ENCODE measurements at places on chromosomes 11 and 22.

- DNase-seq, result peak; percentile 4
These were observed 340.7 kb downstream of the MIAT start for GRCh38 chr22:26998129-26998528.

- DNase-seq, result peak; percentile 36
These were observed 7.5 kb upstream of the C11orf97 start for GRCh38 chr11:94504689-94505293.

DNA sequence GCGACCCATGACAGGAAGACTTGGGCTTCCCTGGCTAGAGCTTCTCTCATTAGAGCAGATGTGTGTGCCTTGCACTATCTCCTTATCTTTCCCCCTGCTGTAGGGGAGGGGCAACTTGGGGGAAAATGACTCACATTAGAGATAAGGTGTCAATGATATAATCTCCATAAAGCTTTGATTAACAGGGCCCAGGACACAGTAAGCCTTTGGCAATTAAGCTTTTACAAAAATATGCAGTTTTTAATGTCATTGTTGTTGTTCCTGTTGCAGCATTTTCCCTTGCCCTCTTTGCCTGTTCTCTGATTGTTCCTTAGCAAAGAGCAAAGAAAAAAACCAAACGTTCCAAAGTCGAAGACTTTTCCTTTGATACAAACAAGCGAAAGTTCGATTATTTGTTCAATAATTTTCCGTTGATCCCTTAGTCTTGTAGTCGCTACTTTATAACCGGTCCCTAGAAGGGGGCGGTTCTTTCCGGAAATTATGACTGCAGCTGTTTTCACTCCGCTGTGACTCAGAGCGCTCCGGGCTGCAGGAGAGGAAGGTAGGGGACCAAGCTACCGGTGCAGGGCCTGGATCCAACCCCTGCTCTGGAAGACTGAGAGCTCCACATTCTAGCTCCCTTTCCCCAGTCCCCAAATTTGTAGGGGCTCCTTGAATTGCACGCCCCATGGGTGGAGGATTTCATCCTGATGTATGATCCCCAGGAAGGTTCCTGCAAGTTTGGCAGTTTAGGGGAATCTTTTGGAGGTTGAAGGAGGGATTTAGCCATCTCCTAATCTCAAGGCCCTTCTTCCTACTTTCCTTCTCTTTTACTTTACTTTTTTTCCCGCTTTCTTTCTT is at the start of gene VWA5A:
TSS of gene VWA5A (plus strand) at position 509 of the 840 bp plus-strand sequence. CDS start 2,062 bp downstream, outside the sequence.
- peak; percentile 86 for DNase-seq

- no peak for DNase-seq
These were observed 4.3 kb downstream of the RTN4RL2 start for GRCh38 chr11:57464539-57465181.

DNA sequence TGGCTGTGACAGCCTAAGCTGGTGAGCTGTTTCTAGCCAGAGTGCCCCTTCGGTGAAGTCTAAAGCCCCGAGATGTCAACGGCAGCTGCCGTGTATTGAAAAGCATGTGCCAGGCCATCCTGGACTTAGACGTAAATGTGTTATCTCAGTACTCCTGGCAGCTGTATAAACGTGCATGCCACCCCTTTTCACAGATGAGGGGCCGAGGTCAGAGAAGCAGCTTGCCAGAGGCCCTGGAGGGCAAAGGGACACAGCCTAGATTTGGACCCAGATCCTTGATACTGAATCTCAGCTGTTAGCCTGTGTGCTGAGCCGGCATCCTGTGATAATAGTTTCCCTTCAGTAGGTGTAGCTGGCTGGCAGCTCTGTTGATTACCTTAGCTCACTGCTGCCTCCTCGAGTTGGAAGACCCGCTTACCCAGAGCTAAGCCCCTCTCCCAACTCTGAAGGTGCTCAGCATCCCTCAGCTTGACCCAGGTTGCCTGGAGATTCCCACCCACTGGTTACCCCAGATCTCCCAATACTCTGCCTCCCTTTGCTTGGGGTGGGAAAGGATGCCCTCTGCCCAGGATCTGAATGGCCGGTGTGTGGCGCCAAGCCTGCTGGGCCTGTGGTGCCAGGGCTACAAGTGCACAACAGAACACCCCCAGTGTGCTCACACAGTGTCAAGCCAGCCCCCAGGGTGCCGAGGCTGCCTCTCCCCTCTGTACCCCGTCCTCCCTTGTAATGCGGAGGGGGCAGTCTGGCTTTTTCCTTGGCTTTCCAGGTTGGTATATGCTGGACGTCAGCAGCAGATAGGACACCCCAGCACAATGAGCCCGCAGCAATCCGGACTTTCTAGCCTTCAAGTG is 59.8 kb upstream of the WNT7B start:
- no peak for DNase-seq

Data from fibroblast of gingiva (primary cell).